Osteoblast (primary cell): ENCODE measurements at places on chromosomes 16 and 17. TPM values are rescaled to one million over a fixed set of nuclear protein-coding genes. Genes with fewer than 3 reads are reported as not detected.

- DNase-seq, result peak; percentile 92
Measured at GRCh38 chr17:3965118-3965800, 1.0 kb upstream of the ATP2A3 start.

DNA sequence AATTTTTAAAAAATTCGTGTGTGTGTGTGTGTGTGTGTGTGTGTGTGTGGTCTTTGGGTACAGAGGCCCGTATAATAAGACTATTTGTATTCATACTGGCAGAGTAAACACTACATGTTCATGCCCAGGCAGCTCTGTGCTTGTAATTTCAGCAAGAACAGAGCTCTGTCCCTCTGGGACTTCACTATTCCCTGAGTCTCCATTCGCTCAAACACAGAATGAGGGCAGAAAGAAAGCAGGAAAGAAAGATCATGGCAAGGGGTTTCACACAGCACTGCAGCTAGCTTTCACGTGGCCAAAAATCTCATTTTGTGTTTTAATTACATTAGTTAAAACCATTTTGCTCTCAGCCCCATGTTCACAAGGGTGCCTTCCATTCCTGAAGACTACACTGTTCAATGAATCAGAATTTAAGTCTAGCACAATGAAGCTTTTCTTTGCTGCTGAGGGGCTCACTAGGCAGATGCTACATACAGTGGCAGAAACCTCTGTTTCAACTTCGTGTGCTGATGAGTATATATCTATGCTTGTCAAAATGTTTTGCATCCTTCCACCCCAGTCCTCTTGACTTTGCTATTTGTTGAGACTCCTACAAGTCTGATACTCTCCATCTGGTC lies 198.4 kb upstream of the C17orf78 start:
- no peak for DNase-seq

GRCh38 chr16:76653390-76654026 lies 376.3 kb downstream of the CNTNAP4 start:
- DNase-seq, result no peak

The CPHXL2 gene
- total RNA-seq, result not detected in 2 replicates

DNA sequence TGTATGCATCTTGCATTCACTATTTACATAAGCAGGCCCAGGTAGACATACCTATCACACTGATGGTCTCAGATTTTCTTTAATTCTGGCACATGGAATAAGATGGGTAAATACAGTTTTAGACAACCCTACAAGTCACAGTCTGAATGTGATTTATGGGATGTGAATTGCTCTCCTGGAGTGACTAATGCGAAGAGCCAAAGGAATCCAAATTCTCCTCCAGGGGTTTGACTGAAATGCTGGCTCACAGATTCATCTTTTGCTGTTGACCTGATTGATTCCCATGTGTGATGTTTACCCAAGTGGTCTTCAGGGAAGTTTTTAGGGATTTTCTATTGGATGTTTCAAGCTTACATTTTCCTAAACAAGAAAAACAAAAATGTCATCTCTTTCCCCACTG lies 277.9 kb upstream of the MON1B start:
- no peak for DNase-seq

DNA sequence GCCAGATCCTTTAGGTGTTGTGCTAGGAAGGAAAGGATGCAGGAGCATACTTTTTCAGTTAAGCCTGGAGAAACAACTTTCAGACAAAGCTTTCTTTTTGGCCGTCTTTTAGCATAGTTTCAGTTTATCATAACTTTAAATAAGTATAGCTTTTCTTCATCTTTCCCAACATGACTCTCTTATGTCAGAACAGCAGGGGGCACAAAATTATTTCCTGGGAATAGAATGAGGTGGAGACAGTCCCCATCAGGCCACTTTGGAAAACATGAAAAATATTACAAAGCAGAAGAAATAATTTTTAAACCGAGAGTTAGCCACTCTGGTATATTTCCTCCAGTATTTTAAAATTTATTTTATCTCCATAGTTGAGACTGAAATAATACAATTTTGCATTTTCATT lies 387.6 kb downstream of the HAPSTR1 start:
- DNase-seq, result no peak

The PRR29 gene
- total RNA-seq, result 0.36 and 0.88 TPM in 2 replicates

- peak; percentile 75 for DNase-seq
Measured at GRCh38 chr17:79992649-79993389, 42.9 kb downstream of the TBC1D16 start.

DNA sequence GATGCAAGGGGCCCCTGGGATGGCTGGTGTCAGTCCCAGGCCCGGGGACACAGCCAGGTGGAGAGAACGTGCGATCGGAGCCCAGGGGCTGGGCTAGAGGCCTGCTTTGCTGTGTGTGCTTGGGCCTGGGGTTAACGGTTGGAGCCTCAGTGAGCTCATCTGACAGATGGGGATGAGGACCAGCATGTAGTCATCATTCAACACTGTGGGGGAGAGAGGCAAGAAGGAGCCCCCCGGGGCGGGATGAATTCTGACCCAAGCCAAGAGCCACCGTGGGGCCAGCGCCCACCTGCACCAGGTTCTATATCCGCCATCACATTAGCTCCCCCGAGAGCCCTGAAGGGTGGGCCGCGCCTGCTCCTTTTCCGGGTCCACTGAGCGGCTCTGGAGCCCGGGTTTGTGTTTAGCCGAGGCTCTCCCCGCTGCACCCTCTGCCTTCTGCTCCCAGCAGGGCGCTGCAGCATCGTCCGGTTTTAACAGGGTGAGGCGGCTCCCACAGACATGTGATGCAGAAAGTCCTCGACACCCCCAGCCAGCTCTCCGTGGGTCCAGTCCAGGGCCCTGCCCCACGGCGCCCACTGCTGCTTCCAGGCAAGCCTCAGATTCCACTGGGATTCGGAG lies 365.7 kb downstream of the SEC14L1 start:
- DNase-seq, result peak; percentile 44

DNA sequence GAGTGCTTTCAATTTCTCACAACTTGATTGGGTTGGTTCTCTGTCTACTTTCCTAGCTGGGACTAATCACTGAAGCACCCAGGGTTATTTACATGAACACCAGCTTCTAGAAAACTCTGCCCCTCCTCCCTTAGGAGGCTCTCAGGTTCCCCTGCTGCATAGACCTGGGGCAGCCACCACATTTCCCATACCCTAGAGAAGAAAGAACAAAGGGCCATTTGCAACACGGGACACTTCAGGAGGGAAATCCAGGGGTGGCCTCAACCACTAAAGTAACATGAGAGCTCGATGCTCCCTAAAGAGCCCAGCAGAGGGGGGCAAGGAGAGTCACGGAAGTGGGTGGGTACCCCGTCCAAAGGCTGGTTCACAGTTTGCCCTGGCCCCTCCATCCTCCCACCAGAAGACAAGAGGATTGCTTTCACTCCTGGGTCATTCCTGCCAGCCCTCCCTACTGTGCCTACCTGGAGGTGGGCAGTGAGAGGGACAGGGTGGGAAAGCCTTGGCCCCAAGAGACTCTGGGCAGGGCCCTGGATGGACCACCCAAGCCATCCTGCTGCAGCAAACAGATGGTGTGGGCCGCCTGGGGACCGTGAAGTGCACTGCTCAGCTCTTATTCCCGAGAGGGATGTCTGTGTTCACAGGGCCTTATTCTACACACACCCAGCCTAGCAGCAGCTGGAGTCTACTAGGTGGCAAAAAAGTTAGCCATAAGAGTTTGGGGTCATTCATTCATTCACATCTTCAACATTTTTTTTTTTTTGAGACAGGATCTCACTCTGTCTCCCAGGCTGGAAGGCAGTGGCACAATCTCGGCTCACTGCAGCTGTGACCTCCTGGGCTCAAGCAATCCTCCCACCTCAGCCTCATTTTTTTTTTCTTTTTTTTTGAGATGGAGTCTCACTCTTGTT lies 392.1 kb downstream of the SOX9 start:
- DNase-seq, result no peak

The KRTAP3-1 gene
- total RNA-seq, result not detected in 2 replicates

DNA sequence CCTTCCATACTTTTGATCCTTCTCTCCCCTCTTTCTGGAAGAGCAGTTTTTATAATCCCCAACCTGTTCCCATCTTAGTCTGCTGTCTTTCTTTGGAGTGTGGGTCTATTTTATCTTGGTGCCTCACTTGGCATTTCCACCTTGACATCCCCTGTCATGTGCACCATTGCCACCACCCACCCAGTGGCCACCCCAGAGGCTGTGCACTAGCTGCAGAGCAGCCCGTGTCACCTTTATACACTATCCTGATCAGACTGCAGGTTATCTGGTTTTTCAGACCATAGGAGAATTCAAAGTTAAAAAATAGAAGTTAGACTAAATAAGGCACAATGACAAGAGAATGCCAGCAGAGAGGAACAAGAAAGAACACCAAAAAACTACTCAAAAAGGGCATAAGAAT lies 43.8 kb downstream of the TANGO6 start:
- no peak for DNase-seq

The PRAC1 gene
- total RNA-seq, result 0.88 TPM in 1 of 2 replicates, not detected in the other

GRCh38 chr17:60169921-60170817 lies 20.4 kb downstream of the CA4 start:
- peak; percentile 41 for DNase-seq

The PITPNC1 gene
- 5.0 and 6.2 TPM in 2 replicates for total RNA-seq

The DNAJA3 gene
- 30.0 and 30.9 TPM in 2 replicates for total RNA-seq

The RAB26 gene
- 0.36 and 0.59 TPM in 2 replicates for total RNA-seq

The KRT12 gene
- not detected in 2 replicates for total RNA-seq

DNA sequence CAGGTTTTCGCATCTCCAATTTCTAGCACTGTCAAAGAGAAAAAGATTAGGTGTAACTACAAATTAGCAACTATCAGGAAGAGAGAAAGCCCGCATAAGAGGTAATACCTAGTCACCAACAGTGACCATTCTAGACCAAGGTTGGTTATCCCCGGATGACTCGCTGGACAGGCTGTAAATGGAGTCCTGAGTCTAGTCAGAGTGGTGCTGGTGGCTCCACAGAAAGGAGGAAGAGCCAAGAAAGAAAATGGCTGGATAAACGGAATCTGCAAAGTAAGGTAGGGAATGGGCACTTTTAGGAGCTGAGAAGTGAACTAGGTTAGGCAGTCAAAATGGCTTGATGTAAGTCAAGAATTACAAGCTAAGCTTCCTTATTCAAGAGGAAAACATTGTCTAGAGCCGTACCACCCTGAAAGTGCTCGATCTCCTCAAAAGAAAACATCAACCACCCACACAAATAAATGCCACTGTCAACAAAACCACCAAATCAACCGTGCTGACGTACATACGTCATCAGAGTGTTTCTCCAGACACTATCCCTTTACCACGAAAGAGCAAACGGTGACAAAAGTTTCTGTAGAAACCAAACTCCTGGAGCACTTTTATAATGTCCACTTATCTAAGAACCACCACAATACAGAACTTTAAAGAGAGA lies 2.2 kb downstream of the GSPT1 start:
- peak; percentile 57 for DNase-seq

- peak; percentile 96 for DNase-seq
Measured at GRCh38 chr17:75808905-75809621, 24.5 kb downstream of the UNK start.

- DNase-seq, result no peak
Measured at GRCh38 chr17:30823421-30823820, 1.1 kb downstream of the CRLF3 start.

GRCh38 chr16:27945233-27945973 lies 118.1 kb downstream of the GSG1L start:
- no peak for DNase-seq

GRCh38 chr16:19119564-19119963 lies 5.8 kb downstream of the ITPRIPL2 start:
- DNase-seq, result peak; percentile 87

- DNase-seq, result no peak
Measured at GRCh38 chr16:78421181-78421708, 321.8 kb downstream of the WWOX start.

DNA sequence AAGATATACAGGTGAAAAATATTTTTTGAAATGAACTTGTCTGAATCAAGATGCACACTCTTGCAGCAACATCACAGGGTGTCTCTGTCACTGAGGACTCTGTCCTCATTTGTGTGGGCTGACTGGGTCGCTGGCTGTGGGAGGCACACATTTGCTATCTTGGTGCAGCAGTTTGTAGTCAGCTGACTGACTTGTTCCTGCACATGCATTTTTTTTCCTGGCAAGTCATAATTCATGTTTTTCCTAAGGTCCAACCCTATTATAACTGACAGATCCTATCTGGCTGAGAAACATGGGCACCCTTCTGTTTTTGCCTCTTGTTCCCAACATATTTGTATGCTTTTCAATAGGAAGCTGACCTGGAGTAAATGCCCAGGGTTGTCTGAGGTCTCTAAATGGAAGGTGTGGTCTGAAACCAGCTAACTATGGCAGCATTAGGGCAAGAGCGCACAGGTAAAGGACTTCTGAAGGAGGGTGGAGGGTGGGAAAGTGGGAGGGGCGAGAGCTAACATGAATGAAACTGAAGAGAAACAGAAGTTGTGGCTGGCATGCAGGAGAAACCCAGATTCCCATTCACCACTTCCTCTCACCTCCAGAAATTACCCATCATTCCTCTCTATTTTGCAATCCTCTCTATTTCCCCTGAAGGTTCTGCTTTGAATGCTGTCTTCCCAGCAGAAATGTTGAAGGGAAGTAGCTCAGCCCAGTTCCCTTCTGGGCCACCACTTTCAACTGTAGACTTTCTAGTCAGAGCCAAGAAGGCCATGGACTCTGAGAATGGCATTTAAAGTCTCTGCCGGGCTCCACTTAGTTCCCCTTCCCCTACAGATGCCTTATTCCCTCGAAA lies 166.1 kb downstream of the PRKCA start:
- DNase-seq, result no peak

DNA sequence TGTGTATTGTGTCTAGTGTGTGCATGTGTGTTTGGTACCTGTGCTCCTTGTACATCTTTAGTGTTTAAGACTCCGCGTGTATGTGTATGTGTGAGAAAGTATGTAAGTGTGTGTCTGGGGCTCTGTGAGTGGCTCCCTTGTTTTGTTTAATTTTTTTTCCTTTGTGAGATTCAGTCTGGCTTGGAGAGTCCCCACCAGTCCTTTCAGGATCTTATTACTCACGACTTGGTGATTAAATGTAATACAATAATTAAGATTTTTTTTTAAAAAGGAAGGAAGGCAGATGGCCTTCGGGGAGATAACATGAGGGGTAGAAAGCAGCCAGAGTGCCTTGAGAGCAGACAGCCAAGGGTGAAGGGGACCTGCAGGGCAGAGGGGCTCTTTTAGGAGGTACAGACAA lies 33.9 kb downstream of the FZD2 start:
- DNase-seq, result peak; percentile 29

- peak; percentile 83 for DNase-seq
Measured at GRCh38 chr17:77744066-77744988, 214.2 kb upstream of the TNRC6C start.

The NLE1 gene
- total RNA-seq, result 13.3 and 15.6 TPM in 2 replicates

DNA sequence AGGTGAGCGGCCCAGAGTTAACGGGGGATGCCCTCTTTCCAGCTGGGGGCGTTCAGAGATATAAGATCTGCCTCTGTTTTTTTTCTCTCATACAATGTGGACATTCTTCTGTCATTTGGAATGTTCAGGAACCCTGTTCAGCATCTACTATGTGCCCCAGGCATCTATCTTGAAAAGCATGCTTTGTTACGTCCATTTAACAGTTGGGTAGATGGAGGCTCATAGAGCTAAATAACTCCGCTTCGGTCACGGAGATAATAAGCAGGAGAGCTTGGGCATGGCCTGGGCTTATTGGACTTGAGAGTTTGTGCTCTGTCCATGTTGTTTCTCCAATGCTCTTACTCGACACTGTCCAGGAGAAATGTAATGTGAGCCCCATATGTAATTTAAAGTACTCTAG lies 6.1 kb downstream of the DHODH start:
- no peak for DNase-seq

- no peak for DNase-seq
Measured at GRCh38 chr17:14739656-14740431, 439.0 kb downstream of the HS3ST3B1 start.

The ALDH3A2 gene
- 61.0 and 82.2 TPM in 2 replicates for total RNA-seq

The PROCA1 gene
- total RNA-seq, result 0.36 and 0.88 TPM in 2 replicates
